ENCODE measurements at places on chromosomes 13 and 19.

GRCh38 chr13:45833242-45833641 is 18.3 kb downstream of the SIAH3 start:
- no peak for DNase-seq

DNA sequence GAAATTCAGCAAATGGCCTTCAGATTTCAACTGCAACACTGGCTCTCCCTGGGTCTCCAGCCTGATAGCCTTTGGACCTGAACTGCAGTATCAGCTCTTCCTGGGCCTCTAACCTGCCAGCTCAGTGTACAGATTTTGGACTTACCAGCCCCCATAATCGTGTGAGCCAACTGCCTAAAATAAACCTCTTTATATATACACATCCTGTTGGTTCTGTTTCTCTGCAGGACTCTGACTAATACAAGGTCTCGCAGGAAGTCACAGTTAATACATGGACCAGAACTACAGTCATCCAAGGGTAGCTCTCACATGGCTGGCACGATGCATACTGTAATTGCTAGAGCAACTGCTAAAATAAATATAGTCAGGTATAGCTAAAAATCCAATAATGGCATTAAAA is 85.1 kb downstream of the KATNAL1 start:
- no peak for DNase-seq

DNA sequence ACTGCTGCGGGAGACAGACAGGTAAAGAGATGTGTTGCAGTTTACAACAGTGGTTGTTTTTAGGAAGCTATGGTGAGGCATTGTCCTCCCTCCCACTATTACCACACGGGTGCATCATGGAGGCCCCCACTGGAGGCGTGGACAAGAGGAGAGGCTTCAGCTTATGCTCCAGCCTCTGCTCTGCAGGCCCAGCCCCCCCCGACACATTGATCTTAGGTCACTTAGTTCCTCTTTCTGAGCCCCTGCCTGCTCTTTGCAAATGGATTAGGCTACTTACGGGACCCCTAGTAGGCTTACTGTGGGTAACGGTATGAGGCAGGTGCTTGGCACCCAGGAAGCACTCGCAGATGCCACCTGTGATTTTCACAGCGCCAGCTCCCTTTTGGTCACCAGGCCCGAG is 123.9 kb downstream of the SLC7A1 start:
- no peak for DNase-seq

- no peak for DNase-seq
Measured at GRCh38 chr19:3207461-3208242, 16.8 kb upstream of the CELF5 start.

DNA sequence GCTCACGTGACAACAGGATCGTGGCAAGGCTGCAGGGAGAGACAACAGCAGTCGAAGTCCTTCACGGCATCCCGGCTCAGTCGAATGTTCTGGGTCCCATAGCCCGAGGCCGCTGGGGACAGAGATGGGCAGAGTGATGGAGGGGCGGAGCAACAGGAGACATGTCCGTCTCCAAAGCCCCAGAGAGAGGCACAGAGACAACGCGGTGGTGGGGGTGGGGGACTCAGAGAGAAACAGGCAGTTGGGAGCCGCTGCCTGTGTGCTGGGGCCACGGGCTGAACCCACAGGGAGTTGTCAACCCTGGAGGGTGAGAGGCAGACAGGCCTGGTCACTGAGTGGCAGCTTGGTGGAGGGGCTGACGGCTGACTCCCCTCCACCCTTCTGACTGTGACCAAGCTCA is 20.4 kb downstream of the NOSIP start:
- DNase-seq, result no peak

- DNase-seq, result no peak
Measured at GRCh38 chr13:41961466-41961760, 504 bp upstream of the VWA8 start.

DNA sequence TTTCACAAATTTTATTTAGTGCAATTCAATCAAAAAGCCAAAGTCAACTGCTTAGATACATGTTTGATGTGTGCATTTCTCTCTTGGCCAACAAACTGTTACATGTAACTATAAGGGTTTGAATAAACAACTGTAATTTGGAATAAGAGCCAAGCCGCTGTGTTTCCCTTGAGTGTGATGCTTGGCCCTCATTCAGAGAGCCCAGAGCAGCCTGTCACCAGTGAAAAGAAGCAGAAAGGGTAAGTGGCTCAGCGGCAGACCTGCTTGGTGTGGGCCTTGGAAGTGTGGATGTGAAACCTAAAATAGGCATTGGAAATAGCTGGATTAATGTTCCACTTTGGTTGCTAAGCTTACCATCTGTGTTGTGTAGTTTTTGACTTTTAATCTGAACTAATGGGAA is 924.6 kb downstream of the OLFM4 start:
- DNase-seq, result no peak

DNA sequence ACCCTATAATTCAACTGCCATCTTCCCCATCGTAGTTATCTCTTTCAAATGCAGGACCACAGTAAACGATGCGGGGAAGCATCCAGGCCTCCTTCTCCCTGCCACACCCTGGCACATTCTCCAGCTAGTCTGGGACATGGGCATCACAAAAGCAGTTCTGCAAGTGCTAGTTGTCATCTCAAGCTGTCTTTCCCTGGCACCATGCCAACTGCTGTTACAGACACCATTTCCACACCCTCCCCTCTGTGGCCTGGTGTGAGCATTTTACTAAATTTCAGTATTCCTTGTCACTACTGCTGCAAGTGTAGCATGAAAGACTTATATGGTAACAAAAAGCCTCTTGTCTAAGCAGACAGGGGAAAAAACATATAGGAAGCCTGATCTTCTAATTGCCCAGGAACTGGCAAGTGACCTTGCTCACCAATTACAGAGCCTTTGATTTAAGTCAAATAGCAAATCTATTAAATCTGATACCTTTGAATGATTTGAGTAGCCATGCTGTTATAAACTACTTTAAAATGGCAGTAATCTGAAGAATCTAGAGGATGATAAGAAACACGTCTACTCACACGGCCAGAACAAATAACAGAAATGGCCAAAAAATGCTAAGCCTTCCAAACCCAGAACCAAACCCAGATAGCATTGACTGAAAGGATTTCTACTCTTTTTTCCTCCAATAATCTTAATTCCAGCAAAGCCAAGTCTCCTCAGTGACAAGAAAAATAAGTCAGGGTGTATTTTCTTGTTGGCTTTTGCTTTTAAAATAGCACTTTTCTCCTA is 179.0 kb downstream of the NUFIP1 start:
- no peak for DNase-seq

DNA sequence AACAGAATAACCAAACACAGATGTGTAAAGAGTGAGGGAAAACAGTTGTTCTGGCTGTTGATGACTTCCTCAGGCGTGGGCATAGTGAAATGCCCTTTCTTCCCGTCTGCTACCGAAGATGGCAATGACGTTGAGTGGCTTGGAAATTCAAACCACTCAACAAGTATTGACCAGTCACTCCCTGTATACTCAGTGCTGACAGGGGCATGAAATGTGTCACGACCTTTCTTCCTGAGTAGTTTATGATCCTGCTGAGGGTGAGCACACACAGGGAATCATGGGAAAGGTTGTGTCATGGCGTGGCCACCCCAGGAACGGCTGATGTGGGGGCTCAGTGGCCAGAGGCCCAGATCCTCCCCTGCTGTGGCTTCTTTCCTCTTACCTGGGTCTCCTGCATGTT is 87.8 kb upstream of the C1QTNF9B start:
- DNase-seq, result no peak

Measured in GM06990 (cell line).